ENCODE measurements at places on chromosomes 3 and 15.
A peak's percentile ranks its signal among the peaks of the same experiment; 100 is the strongest.

GRCh38 chr3:101453961-101454360, 59.1 kb downstream of the SENP7 start:
- no peak for DNase-seq

DNA sequence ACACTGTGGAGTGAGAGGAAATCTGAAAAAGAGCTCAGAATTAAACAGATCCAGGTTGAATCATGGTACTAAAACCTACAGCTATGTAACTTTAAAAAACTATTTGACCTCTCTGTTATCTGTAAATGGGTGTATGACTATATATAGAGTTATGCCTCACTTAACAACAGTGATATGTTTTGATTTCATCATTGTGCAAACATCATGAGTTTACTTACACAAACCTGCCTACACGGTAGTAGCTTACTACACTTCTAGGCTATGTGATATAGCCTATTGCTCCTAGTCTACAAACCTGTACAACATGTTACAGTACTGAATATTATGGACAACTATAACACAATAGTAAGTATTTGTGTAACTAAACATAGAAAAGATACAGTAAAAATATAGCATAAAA, 191.6 kb upstream of the MEIS2 start:
- no peak for DNase-seq

DNA sequence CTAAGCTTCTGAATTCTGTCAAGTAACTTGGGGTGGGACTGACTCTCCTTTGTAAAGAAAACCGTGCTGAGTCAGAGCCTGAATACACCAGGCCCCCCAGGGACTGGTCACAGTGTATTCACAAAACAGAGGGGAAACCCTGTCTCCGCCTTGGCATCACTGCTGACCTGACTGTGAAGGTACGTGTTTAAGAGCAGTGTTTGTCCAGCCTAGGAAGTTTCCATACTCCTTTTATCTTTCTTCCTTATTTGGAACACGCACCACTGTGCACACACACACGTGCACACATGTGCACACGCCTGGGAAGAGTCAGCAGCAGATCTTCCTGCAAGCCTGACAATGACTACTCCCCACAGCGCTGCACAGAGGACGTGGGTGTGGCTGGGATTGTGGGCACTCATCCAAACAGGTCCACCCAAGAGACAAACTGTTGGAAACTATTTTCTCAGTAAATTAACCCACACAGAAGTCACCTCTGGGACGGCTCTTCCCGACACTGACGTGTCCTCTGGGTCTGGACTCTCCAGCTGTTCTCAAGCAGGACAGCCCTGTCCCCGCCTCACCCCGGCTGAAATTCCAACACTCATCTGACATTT, 87.7 kb downstream of the ATP10A start:
- DNase-seq = peak; percentile 31

DNA sequence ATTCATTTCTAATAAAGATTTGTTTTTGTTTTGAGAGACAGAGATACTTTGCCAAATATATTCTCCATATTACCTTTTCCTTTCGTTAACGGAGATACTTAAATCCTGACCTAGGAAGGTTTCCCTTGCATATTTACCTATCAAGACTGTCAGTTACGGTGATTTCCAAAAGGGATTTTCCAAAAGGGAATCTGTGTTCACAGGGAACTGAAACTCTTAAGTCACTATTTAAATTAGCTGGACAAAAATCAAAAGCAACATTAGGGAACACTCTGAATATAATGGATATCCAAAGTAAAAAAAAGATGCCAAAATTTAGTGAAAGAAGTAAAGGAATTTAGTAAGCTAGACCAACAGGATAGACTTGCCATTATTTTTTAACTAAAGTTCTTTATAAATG, 576 bp downstream of the LRRFIP2 start:
- DNase-seq = no peak

DNA sequence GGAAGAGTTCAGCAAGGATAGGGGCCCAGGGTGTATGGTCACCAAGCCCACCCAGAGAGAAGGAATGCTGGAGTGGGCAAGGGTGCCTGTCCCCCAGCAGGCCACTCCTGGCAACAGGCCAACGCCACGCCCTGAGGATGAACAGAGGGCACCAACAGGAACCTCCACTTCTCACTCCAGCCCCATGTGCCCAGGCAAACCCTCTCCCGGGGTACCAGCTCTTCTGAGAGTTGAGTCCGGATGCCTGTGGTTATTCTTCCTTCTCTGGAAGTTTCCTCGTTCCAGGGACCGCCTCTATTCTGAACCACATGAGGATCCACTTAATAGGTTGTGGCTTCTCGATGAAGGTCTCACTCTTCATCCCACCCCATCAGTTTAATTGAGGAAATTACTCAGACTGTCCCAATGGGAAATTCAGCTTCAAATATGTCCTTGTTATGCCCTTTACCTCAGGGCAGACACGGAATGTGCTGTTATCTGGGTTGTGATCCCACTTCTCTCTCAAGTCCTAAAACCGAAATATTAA, 114.3 kb downstream of the LIPC start:
- peak; percentile 89 for DNase-seq

- DNase-seq = peak; percentile 46
These were observed 115.0 kb downstream of the RAP2B start for GRCh38 chr3:153277029-153277428.

DNA sequence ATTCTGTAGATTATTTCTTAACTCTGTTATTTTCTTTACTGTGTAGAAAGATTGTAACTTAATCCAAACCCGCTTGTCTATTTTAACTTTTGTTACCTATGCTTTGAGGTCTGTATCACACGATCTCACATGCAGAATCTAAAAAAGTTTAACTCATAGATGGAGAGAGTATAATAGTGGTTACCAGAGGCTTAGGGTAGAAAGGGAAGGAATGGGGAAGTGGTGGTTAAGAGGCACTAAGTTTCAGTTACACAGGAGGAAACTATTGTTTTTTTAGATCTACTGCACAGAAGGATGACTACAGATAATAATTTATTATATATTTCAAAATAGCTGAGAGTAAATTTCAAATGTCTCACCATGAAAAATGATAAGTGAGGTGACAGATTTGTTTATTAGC, 515.2 kb downstream of the RSL24D1 start:
- no peak for DNase-seq

DNA sequence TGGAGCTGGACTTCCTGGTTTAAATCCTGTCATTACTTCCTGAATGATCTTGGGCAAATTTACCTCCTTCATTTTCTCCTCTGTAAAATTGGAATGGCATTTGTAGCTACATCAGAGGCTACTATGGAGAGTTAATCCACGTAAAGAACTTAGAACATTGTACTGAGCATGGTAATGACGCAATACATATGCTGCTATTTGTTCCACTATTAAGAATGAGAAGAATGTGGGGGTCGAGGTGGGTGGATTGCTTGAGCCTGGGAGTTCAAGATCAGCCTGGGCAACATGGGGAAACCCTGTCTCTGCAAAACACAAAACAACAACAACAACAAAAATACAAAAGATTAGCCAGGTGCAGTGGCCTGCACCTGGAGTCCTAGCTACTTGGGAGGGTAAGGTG, 250.6 kb downstream of the RYR3 start:
- DNase-seq = no peak

DNA sequence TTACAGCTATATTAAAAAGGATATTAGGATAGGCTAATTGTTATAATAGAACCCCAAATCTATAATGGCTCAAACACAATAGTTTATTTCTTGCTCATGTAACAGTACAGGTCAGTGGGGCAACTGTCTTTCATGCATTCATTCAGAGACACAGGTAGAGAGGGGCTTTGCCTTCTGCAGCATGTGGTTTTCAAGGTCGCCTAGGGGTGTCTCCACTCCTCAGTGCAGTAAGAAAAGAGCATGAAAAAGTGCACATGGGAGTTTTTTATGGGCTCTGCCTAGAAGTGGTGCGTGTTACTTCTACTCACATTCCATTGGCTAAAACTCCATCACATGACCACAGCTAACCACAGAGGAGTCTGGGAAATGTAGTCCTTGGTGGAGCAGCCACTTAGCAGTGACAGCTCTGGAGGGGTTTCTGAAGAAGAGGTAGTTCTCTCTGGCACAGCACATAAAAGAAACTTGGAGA, 1.8 kb downstream of the ZBTB38 start:
- peak; percentile 84 for DNase-seq

- DNase-seq = no peak
These were observed 97.2 kb downstream of the FAM43A start for GRCh38 chr3:194782698-194783404.

DNA sequence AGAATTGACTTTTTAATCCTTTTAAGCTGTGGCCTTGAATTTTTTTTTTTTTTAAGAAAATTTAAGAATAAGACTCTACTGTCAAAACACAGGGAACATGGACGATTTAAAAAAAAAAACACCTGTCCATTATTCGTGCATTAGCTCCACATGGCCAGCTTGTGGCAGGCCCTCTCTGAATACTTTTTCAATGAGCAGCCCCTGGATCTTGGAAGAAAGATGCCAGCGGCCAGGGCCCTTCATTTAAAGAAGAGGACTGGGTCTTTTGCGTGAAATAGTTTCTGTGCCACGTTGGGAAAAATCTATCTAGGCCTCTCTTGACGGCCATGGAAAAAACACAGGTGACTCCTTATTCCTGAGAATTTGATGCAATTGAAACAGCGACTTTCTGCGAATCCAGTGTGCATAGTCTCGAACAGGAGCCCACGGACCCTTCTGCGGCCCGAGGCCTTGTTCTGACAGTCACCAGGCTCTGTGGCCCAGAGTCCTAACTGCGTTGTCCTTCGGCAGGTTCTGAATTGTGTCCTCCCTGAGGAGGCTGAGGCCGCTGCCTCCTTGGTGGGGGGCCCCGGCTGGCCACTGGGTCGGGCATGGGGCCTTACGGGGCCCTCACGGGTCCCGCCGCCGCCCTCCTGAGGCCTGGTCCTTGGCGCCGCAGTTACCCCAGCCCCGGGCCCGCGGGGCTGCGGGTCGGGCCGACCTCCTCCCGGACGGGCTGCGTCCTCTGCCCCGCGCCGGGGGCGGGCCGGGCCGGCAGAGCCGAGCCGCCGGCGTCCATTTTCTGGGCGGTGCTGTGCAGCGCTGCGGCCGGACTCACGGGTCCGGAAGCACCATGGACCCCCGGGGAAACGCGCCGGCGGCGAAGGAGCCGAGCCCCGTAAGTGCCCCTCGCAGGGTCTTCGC, 33.5 kb downstream of the ZBTB38 start:
- peak; percentile 46 for DNase-seq

DNA sequence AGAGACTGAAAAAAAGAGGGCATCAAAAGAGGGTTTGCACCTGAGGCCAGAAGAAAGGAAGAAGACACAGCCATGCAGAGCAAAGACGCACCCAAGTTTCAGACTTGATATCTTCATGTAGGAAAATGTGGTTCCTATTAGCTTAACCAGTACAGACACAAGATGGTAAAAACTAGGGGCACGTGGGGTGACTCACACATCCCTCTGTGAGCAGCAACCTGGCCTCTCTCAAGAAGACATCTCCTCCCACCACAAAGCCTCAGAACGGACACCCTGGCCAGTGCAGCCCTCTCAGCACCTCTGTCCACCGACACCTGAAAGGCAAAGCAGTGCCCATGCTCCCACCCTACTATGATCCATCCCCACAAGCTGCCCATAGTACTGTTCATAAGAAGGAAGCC, 33.3 kb downstream of the GLB1 start:
- no peak for DNase-seq

- DNase-seq = peak; percentile 98
These were observed at the start of gene CTDSPL2 for GRCh38 chr15:44426975-44427755. CTDSPL2 (plus strand) TSS chr15:44427629; CDS start chr15:44459015, 31,386 bp downstream.

DNA sequence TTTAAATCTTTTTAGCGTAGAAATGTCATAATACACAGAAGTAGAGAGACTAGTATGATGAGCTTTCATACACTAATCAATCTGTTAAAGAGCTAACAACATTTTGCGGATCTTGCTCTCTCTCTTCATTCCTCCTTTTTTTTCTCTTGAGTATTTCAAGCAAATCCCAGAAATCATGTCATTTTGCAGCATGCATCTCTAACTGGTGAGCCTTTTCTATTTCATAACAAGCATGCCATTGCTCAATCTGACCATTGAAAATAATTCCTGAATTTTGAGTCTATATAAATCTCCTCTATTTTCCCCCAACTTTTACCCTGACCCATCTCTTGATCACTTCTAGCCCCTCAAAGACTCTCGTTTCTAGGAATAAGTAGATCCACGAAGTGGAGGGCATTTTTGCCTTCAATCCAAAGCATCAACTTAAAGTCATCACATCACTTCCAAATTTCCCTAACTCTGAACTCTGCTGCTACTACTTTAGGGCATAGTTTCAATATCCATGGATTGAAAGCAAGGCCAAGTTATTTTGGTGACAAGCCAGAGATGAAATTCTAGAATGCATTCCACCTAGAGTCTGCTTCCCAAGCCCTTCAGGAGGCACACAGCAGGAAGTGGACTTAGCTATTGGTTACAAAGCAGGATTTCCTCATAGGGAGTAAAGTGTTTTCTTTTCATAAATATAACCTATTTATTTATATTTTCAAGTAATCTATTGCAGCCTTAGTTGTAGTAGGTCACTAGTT, 253.5 kb upstream of the ZPLD1 start:
- peak; percentile 74 for DNase-seq

DNA sequence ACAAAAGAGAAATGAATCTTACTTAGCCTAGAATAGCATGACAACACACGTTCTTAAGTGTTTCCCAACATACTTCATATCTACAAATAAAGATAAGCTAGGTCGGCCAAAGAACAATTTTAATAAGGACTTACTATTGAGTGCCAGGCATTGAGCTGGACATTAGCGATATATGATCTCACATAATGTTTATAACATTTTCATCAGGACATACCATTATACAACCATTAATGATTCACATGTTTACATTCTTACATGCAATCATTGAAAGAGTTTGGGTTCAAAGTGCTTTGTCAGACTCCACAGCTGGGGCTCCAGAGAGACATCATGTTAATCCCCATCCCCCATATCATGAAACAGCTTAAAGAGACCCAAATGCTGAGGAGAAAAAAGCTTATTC, 189.0 kb downstream of the STT3B start:
- no peak for DNase-seq

GRCh38 chr3:132343018-132343612, 25.9 kb downstream of the ACP3 start:
- peak; percentile 59 for DNase-seq
